ENCODE measurements at places on chromosomes 3 and 15. TPM values are rescaled to one million over a fixed set of nuclear protein-coding genes. Genes with fewer than 3 reads are reported as not detected.

GOLGA6A gene
- not detected for total RNA-seq

FBXW12 gene
- total RNA-seq: not detected

GASK1A gene
- 5.9 TPM for total RNA-seq

ANAPC13 gene
- 53.1 TPM for total RNA-seq

ADCY5 gene
- total RNA-seq: 5.6 TPM

RPP25 gene
- total RNA-seq: 17.0 TPM

DNA sequence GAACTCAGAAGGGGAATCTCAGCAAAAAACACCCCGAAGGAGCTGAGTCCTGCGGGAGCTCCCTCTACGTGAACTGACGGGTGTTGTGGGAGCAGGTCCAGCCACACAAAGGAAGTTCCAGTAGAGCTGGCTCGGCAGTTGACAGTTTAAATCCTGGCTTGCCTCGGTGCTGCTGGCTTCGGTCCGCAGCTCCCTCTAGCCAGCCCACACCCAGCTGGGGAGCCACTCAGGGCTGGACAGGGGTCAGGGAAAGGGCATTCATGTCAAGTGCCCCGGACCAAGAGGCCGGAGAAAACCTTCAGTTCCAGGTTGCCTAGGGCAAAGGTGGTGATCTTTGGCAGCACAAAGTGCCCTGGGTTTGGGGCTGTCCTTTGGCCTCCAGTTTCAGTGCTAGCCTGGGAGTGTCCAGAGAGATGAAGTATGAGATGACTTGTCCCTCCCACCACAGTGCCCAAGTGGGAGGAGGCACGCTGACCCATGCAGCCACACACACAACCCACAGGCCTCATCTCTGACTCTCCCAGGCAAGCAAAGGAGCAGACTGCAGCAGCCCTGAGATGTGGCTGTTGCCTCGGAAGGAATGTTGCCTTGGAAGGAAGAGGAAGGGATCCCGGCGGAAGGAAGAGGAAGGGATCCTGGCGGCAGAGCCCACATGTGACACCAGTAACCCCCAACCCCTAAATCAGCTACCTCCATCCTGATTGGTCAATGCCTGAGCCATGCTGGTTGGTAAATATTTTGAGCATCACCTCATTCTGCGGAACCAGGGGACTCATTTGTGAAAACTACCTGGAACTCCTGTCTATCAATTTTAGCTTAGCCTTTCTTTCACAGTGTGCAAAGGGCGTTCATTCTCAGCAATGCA lies 13.9 kb upstream of the ANPEP start:
- DNase-seq: peak; percentile 75

DNA sequence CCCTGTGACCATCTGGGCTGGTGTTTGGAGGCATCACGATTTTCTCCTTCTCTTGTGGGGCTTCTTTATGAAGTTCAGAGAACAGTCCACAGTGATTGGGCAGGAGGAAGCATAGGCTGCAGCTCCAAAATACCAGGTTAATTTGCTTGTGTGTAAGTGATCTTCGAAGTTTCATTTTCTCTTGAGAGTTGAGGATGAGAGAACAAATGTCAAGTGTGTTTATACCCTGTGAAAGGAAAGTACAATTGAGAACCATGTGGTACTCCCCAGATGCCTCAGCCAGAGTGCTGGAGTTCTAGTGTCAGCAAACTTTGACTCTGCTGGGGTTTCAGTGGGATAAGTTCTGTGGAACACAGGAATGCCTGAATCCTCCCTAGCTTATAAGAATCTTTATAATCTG lies 357.1 kb upstream of the CFAP20DC start:
- no peak for DNase-seq

GRCh38 chr3:117246771-117247555 lies 537.4 kb downstream of the TUSC7 start:
- no peak for DNase-seq

DNA sequence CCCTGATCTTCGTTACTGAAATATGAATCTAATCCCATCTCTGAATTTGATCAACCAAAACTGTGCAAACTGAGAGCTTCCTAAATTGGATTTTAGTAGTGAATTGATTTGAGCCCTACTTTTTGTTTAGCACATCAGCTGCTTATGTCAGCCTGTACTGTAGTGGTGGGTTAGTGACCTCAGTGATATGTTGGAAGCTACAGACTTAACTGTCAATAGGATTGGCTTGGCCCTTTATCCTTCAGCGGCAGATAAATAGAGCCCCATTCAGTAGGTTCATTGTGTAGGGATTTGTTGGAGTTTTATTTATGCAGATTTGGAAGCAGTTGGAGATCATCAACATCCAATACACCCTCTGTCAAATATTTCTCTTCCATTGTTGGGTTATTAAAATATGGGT lies 409.7 kb downstream of the SOX2 start:
- DNase-seq: no peak

DNA sequence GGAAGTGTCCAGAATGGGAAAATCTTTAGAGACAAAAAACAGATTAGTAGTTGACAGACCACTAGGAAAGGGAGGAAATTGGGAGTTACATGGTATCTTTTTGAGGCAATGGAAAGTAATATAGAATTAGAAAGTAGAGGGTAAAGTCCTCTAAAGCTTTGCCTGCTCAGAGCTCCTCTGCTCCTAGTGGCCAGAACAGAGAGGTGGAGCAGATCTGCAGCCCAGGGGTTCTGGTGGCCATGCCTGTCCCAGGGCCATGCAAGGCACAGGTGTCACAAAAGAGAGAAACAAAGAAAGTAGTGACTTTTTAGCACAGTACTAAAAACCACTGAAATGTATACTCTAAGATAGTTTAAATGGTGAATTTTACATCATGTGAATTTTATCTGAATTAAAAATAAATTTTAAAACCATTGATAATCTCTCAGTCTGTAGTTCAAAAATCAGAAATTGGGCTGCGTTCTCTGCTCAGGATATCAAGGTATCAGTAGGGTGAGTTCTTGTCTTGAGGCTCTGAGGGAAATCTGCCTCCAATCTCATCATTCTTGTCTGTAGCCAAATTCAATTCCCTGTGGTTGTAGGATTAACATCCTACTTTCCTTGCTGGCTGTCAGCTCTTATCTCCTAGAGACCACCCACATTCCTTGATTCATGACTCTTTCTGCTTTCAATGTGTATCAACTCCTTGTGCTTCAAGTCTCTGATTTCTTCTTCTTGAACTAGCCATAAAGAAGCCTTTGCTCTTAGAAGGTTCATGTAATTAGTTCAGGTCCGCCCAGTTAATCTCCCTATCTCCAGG lies 23.6 kb downstream of the PYGO1 start:
- DNase-seq: no peak

GRCh38 chr3:141259821-141260629 lies 28.4 kb downstream of the PXYLP1 start:
- no peak for DNase-seq

- no peak for DNase-seq
Measured at GRCh38 chr3:146130881-146131371, 30.1 kb downstream of the PLOD2 start.

DNA sequence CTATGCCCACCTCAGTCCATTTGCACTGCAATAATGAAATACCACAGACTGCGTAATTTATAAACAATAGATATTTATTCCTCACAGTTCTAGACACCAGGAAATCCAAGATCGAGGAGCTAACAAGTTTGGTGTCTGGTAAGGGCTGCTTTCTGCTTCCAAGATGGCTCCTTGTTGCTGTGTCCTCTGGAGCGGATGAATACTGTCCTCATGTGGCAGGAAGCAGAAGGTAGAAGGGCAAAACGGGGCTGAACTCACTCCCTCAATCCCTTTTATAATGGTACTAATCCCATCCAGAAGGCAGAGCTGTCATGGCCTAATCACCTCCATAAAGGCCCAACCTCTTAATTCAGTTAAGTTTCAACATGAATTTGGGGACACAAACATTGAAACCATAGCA lies 75.3 kb downstream of the P2RY1 start:
- no peak for DNase-seq

DNA sequence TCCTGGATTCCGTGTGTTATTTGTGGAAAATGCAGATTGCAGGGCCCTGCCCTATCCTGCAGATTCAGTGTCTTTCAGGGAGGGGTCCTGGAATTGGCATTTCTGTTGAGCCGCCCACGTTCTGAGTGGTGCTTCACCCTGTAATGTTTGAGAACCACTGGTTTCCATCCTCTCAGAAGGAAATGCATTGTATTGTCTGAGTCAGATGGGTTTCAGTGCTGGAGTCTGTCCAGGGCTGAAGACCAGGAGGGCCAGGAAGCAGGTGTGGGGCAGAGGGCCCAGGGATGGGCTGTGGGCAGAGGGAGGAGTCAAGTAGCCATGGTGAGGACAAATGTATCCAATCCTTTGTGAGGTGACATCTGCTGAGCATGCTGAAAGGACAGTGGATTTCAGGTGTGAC lies 123.8 kb downstream of the SV2B start:
- DNase-seq: no peak

DNA sequence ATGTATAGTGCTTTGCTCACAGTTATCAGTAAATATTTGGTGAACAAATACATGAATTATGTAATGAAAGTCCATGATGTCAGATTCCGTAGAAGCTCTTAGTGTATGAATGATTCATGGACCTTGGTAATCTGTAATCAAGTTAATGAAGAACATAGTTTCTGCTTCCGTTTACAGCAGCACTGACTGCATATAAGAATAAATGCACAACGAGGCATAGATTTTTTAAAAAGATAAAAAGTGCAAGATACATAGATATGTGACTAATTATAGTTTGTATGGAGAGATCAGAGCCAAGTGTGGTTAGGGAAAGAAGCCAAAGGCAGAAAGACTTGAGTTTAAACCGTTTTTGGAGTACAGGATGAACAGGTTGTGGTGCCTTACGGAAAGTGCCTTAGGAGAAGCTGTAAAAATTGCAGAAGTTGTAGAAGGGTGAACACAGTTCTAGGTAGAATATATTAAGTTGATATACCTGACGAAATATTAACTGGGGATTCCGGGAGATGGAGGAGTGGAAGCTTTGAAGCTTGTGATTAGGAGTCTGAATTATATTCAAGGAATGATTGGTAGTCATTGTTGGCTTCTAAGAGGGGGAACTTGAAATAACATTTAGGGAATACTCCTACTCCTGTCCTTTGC lies 293.1 kb downstream of the NLGN1 start:
- DNase-seq: no peak

DNA sequence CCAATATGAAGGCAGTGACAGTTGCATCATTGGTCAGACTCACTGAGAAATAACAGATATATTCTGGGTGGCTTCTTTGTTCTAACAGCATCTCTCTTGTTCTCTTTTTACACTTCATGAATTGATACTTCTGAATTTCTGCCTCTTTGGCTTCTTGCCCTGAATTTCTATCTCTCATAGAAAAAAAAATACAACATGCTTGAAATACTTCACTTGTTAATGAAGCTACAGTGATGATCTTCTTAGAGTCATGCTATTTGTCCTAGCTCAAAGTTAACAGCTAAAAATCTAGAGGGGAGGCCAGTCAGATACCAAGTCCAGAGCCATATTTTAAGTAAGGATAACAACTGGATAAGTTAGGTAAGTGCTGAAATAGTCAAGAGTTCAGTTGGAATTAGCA lies 597.2 kb upstream of the AGTR1 start:
- no peak for DNase-seq

GRCh38 chr3:114697401-114697800 lies 403.6 kb downstream of the TIGIT start:
- no peak for DNase-seq

- DNase-seq: no peak
Measured at GRCh38 chr15:92102395-92102755, 248.9 kb downstream of the SLCO3A1 start.

DNA sequence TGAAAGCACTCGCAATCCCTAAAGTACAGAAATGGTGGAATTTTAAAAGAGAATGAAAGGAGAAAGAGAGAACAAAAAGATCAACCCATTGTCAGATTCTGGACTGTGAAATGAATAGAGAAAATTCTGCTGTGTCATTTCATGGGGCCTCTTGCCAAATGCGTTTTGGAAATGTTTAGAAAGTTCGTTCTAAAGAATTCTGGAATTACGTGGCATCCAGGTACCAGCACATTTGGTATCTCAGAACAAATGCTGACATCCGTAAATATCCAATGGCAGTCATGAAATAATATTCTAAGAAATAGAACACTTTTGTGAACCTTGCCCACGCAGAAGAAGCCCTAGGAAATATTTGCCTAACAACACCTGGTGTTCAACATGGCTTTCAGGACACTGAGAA lies 219.2 kb downstream of the P3H2 start:
- DNase-seq: no peak

GRCh38 chr3:52231502-52232278 lies 6.2 kb upstream of the TLR9 start:
- DNase-seq: peak; percentile 85

DNA sequence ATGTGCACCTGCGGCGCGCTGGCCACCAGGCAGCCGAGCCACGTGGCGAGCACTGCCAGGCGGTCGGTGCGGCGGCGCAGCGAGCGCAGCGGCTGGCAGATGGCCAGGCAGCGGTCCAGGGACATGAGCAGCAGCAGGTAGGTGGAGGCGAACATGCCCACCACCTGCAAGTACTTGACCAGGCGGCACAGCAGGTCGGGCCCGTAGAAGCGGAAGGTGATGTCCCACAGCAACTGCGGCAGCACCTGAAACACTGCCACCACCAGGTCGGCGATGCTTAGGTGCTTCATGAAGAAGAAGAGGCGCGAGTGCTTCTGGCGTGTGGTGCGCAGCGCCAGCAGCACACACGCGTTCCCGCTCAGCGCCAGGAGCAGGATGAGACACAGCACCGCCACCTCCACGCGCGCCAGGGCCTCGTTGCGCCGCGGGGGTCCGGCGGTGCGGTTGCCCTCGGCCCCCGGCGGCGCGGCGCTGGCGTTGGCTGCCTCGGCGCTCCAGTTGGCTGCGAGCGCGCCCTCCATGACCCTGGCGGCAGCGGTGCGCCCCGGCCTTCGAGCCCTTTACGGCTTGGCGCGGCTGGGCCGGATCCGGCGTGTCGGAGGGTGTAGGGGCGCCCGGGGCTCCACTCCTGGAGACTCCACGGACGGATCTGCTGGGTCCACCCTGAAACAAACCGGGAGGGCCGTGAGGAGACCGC lies 1.6 kb downstream of the OXTR start:
- DNase-seq: no peak

GRCh38 chr15:81293728-81294515 lies 30.0 kb downstream of the STARD5 start:
- DNase-seq: peak; percentile 72

DNA sequence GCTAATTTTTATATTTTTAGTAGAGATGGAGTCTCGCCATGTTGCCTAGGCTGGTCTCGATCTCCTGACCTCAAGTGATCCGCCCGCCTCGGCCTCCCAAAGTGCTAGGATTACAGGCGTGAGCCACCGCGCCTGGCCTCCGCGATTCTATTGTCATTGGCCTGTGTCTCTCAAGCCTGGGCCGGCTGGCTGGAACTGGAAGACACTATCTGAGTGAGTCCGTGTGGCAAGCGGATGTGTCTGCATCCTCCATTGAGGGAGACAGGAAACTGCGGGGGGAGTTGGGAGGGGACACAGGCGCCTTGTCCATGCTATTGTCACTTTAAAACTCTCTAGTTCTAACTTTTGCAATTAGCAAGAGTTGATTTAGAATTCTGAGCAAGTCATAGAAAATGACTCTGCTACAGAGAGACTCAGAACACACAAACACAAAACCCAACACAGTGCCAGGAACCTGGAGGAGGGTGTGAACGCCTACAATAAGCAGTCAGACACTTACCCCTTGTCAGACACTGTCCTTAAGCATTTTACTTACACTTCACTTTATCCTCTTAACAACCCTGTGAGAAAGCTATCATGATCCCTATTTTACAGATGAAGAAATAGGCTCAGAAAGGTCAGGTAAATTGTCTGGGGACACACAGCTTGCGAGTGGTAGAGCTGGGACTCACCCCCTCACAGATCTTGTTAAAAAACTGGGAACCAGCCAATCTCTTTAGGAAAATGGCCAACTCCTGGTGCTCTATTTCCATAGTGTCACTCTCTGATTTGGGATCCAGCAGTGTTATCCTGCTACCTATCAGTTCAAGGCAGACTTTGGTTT lies 38.7 kb downstream of the ANP32A start:
- DNase-seq: peak; percentile 74

- no peak for DNase-seq
Measured at GRCh38 chr3:72571638-72572114, 276.6 kb downstream of the SHQ1 start.
